Stimulated activated CD4-positive, alpha-beta T cell treated with anti-CD3 and anti-CD28 coated beads, Interleukin-15, amount 100 ng/mL, for 1 hour (primary cell): ENCODE measurements at places on chromosomes 11 and 22.

- DNase-seq, result no peak
These were observed 27.1 kb downstream of the TIMP3 start for GRCh38 chr22:32828561-32828960.

DNA sequence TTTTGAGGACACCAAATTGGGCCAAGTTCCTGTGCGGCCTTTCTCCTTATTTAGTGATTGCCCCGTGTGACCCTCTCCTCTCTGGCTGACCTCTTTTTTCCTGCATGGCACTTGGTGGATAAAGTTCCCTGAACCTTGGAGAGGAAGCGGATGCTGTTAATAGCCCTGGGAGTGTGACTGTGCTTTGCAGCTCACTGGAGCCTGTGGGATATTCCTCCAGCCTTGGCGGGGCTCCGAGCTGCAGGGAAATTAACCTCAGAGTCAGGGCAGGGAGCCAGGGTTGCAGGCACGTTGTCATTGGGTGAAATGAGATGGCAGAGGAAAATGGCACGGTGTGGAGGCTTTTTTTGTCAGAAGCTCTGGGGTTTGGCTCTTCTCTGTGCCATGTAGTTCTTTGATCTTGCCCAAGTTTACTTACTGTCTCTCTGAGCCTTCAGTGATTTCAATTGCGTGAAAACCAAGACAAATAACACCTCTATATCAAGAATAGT, 965 bp downstream of the OR9Q1 start:
- DNase-seq, result no peak

DNA sequence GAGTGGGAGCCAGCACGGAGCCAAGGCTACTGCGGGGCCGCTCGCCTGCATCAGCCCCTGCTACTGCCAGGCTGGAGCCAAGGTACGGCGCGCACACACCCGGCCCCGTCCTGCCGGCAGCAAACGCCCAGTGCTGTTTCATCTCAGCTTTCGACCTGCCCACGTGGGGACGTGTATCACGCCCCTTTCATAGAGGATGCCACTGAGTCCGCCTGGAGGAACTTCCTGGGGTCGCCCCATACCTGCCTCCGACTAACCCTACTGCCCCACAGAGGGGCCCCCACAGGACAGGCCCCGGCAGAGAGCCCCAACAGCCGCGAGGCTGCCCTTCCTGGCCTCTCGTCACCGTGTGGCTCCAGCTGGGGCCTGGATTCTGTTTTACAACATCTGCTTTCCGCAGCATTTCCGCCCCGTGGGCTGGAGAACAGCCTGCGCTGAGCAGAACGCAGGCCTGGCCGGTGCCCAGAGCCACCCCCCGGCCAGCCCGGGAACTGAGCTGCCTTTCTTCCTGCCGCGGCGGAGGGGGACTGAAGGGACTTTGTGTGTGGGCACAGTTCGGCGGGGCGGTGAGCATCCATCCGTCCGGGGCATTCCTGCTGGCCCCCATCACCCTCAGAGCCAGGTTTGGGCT, 22.9 kb upstream of the ARHGAP8 start:
- DNase-seq, result no peak

DNA sequence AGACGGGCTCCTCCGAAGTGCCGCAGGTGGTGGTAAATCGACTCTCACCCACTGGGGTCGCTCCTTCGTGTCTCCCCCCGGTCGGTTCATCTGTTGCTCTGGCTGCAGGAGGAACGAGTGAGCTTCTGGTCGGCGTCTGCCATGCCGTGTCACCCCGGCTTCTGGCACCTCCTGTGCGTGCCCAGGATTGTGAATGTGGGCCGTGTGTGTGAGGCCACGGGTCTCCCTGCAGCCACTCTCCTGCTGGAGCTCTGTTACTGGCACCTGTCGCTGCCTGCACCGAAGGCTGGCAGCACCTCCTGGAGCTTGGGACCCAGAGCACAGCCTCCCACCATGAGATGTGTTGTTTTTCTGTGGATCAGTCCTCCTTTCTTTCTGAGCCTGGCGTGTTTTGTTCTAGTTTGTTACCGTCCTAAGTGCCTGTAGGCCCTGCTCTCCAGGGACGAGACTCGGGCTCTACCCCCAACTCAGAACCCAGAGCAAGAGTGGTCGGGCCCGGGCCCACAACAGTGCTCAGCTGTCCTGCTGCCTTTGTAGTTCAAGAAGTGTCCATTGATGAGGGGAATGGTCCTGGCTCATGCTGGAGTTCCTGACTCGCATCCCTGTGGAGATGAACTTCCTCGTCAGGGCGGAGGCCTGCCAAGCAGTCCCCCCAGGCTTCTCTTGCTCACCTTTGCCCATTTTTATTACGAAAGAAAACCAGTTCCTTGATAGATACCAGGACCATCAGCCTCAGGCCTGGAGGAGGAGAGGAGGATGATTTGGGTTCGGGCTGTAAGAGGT, 66.6 kb downstream of the MED15 start:
- no peak for DNase-seq

- DNase-seq, result no peak
These were observed 25.4 kb upstream of the GRAMD1B start for GRCh38 chr11:123404676-123405075.
